ENCODE measurements at places on chromosomes 4 and X.
A peak's percentile ranks its signal among the peaks of the same experiment; 100 is the strongest.

- DNase-seq, result no peak
Measured at GRCh38 chr4:183354219-183354618, 32.0 kb upstream of the CLDN24 start.

- DNase-seq, result no peak
Measured at GRCh38 chrX:124033821-124034220, 72.3 kb downstream of the STAG2 start.

- no peak for DNase-seq
Measured at GRCh38 chr4:185955151-185955770, 113.7 kb upstream of the TLR3 start.

GRCh38 chr4:139266583-139267257 lies 13.3 kb downstream of the MGARP start:
- DNase-seq, result no peak

DNA sequence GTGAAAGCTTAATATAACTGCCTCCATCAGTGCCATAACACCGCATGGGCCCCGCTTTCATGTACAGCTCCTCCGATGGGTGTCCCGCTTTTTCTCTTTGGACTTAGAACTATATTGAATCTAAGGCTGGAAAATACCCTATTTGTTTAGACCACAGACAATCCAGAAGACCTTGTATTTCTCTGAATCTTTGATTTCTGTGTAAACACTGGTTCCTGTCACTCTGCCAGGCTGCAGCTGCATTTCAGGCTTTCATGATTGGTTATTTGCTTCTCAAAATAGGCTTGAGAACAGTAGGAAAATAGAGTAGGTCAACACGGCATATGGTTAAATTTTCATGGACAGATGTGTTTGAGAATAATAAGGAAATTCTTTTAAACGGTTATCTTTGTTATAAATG lies 80.0 kb downstream of the NWD2 start:
- DNase-seq, result no peak

DNA sequence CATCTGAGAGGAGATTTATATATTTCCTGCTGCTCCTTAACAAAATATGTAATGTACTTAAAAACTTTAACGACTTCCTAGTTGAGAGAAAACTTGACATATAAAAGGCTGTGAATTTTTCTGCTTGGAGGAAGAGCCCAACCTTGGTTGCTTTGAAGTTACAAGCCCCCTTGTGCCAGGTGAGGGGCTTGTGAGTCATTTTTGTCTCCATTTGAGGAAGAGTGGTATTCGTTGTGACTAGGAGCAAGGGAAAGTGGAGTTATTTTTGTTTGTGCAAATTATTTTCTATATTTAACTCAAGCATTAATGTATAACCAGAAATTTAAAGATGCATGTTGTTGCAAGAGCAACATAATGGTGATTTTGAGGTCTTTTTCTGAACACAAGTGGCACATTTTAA lies 99.0 kb upstream of the DDX3X start:
- DNase-seq, result no peak

- no peak for DNase-seq
Measured at GRCh38 chrX:20454117-20454516, 187.4 kb upstream of the RPS6KA3 start.

GRCh38 chrX:148380650-148381561 lies 119.5 kb upstream of the AFF2 start:
- DNase-seq, result peak; percentile 8

DNA sequence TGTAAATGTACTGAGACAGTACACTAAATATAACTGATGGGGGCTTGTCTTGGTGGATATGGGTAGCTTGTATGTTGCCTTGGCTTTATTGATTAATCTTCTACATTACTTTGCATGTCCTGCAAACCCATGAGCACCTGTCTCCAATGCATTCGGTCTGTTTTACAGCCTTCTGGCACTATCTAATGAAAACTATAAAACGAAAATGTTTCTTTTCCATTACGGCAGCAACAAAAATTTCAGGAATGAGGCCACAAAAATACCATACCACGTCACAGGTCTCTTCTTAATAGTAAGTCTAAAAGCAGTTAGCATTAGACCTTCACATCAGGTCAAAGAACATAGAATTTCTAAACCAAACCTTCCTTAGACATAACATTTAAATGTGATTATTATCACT lies 49.8 kb downstream of the EDNRA start:
- no peak for DNase-seq

- DNase-seq, result no peak
Measured at GRCh38 chr4:77007358-77008230, 58.0 kb downstream of the SEPTIN11 start.

GRCh38 chrX:130211415-130212186 lies 39.8 kb downstream of the RAB33A start:
- no peak for DNase-seq

GRCh38 chr4:110611968-110612447 lies 10.9 kb downstream of the PITX2 start:
- DNase-seq, result no peak

DNA sequence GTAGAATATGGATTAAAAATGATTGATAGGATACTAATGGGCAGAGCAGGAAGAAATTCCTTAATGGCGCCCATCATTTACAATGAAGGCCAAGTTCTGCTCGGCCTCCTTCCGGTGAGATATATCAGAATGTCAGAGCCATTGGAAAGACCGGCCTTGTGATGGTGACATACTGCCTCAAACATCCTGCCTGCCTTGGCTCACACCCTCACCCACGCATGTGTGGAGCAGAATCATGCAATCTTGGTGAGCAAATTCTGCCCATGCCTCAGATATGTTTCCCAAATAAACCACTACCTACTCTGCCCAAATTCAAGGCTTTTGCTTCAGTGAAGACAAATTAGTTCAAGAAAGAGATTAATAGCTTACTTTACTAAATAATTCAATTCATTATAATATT lies 163.3 kb downstream of the MID1 start:
- DNase-seq, result no peak

DNA sequence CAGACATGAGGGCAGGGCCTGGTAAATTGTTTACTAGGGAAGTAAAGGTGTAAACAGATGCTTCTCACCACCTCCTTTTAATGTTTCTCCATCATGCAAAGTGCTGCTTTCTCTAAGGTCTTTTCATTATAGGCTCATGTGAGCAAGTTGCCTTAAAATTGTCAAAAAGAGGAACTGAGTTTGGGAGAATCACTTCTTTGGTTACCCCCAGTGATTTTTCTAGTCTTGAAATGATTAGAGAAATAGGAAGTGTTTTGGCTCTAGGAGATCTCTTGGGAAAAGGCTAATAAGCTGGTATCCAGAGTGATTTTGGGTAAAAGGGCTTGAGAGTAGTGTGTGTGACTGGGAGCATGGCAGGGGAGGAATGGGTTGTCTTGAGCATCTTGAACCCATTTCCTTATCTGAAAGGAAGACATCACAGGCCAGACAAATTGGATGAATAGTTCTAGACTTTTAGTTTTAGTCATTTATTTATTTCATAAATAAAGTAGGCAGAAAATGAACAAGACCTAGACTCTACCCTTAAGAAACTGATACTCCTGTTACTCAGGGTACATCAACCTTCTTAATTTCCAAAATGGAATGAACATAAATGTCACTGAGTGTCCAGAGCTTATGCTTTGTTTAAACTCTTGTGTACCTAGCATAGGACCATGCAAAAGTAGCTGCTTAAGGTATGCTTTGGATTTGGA lies 14.2 kb downstream of the GRPR start:
- no peak for DNase-seq

GRCh38 chrX:66005830-66006449 lies 33.9 kb downstream of the VSIG4 start:
- DNase-seq, result no peak

Data from stimulated activated CD4-positive, alpha-beta T cell treated with anti-CD3 and anti-CD28 coated beads, TNF-alpha, amount 100 ng/mL, for 4 hours (primary cell).